CD4-positive, alpha-beta memory T cell (primary cell): ENCODE measurements at places on chromosomes 7 and 10. TPM values are rescaled to one million over a fixed set of nuclear protein-coding genes. Genes with fewer than 3 reads are reported as not detected.

GIMAP1 gene
- 93.7 TPM for total RNA-seq

AKR1C2 gene
- not detected for total RNA-seq

GNGT1 gene
- not detected for total RNA-seq

CTAGE8 gene
- 0.36 TPM for total RNA-seq

CRHR2 gene
- not detected for total RNA-seq

FBXL13 gene
- 2.2 TPM for total RNA-seq

NKX1-2 gene
- not detected for total RNA-seq

MINPP1 gene
- total RNA-seq = 8.2 TPM

TAC1 gene
- total RNA-seq = not detected

UNCX gene
- not detected for total RNA-seq

NME8 gene
- total RNA-seq = not detected

RBP3 gene
- not detected for total RNA-seq

GIMAP5 gene
- total RNA-seq = 297 TPM

MKLN1 gene
- total RNA-seq = 61.0 TPM

ETV1 gene
- not detected for total RNA-seq

HDAC9 gene
- total RNA-seq = 0.39 TPM

PGAM2 gene
- 1.5 TPM for total RNA-seq

LRRC18 gene
- total RNA-seq = not detected

AGR3 gene
- total RNA-seq = not detected

NPC1L1 gene
- 0.23 TPM for total RNA-seq

ELOVL3 gene
- total RNA-seq = not detected

CALML3 gene
- not detected for total RNA-seq

TMEM176B gene
- 2.3 TPM for total RNA-seq

TBX20 gene
- total RNA-seq = not detected

DUS4L gene
- total RNA-seq = 11.3 TPM

SPDYE2B gene
- total RNA-seq = not detected

PRRT4 gene
- 0.52 TPM for total RNA-seq

ELMO1 gene
- 123 TPM for total RNA-seq
